ENCODE measurements at places on chromosomes 2 and 18.

- DNase-seq, result peak; percentile 84
Measured at GRCh38 chr2:134668821-134669220, 50.0 kb downstream of the TMEM163 start.

DNA sequence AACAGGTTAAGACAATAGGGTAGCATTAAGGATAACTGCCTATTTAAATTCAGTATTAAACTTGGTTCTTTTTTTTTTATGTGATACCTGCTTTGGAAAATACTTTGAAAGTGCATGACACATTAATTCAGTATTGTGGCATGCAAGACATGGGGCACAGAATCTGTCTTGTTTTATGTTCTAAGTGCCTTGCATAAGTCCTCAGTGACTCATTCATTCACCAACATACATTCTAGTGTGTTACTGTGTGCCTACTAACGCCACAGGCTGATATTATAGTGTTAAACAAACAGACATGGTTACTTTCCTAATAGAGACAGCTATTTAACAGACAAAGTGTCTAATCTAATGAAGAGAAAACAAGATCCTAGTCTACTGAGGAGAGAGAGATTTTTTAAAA is 91.7 kb downstream of the GCA start:
- DNase-seq, result no peak

GRCh38 chr2:39521876-39522517 is 84.9 kb upstream of the MAP4K3 start:
- DNase-seq, result no peak

DNA sequence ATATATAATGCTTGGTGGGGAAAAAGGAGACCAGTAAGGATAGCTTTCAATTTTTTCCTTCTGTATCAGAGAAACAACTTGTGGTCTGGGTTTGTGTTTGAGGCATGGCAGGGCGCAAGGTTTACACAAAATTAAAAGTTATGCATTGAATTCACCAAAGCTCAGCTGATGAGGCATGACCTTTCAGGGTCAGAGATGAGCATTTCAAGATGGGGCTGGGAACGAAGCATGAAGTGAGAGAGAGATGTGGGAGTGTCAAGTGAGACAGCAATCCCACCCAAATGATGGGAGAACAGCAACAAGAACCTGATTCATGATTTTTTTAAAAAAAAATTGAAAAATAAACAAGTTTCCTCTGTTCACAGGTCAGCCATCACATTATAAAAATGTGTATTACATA is 4.9 kb downstream of the GPR55 start:
- no peak for DNase-seq

GRCh38 chr2:160431441-160431840 is 62.2 kb downstream of the RBMS1 start:
- DNase-seq, result no peak

Measured in activated gamma-delta T cell (primary cell).